CD4-positive, alpha-beta T cell treated with Interleukin-17A for 1 hour (primary cell): ENCODE measurements at places on chromosomes 3 and 15.
A peak's percentile ranks its signal among the peaks of the same experiment; 100 is the strongest.

DNA sequence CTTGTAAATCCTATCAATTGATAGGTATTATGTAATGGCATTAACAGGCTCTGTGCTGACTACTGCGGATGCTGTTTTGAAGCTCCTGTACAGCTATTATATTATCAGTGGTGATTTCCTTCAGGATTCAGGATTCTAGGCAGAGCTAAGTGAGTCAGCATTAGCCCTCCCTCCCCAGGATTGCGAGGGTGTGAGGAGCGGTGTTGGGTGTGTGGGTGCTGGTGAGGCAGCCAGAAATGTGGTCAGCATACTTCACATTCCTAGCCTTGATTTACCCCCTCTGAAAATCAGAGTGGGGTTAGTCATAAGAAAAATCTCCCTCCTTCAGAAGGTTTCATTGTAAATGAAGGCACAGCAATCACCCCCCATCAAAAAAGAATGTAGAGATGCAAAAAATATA lies 72.5 kb downstream of the SNTN start:
- no peak for DNase-seq

DNA sequence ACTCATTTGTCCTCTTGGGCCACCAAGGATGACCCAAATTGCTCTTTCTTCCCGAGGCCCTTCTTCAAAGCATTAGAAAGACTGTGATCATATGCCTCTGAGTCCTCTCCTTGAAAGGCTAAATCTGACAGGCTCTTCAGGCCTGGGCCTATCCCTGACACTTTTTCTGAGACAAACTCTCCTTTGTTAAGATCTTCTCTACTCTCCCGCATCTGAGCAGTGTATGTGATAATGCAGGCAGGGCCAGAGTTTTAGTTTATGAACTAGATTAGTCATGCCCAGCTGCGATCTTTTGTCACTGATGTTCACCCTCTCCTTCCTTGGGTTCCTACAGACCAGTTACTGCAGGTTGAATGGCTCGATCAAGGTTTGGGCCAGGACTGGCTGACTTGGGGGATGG lies 39.2 kb downstream of the MASP1 start:
- DNase-seq = no peak

- peak; percentile 10 for DNase-seq
Measured at GRCh38 chr15:71651750-71652186, 158.6 kb upstream of the NR2E3 start.

GRCh38 chr15:76178296-76179000 lies 118.7 kb downstream of the TMEM266 start:
- no peak for DNase-seq
